ENCODE measurements at places on chromosomes 13 and 19. TPM values are rescaled to one million over a fixed set of nuclear protein-coding genes. Genes with fewer than 3 reads are reported as not detected.

DNA sequence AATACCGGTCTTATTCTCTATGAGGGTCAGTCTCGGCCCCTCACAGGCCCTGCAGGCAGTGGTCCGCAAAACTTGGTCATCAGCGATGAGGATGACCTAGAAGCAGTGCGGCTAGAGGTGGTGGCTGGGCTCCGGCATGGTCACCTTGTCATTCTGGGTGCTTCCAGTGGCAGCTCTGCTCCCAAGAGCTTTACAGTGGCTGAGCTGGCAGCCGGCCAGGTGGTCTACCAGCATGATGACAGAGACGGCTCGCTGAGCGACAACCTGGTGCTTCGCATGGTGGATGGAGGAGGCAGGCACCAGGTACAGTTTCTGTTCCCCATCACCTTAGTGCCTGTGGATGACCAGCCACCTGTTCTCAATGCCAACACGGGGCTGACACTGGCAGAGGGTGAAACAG is 1.8 kb downstream of the FREM2 start:
- no peak overlapping the region for H3K27ac ChIP-seq
- H3K27me3 ChIP-seq = peaks cover 44% of the 10 kb centered on the region
- no peaks in the 10 kb centered on the region for H3K4me1 ChIP-seq

DNA sequence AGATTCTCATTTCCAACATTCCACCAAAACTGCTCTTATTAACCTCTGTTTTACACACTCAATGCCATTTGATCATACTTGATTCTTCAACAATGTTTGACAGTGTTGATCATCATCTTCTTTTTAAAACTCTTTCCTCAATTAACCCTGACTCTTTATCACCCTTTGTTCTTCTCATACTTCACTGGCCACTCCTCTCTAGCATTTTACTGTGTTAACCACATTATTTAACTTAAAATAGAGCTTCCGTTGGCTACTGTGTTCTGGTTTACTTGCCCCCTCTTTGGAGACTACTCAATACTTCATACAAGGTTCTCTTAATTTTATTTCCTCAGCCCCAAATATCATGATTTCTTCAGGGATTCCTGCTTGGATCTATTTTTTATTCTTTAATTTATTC is 121.1 kb upstream of the SPRY2 start:
- H3K27ac ChIP-seq = no peak overlapping the region
- no peaks in the 10 kb centered on the region for H3K27me3 ChIP-seq
- no peaks in the 10 kb centered on the region for H3K4me1 ChIP-seq
- DNase-seq = no peak
- H3K36me3 ChIP-seq = no peaks in the 10 kb centered on the region

- peaks cover 42% of the 10 kb centered on the region for H3K36me3 ChIP-seq
- H3K27me3 ChIP-seq = no peaks in the 10 kb centered on the region
- H3K27ac ChIP-seq = no peak overlapping the region
- peak overlapping the region; percentile 78 for H3K4me3 ChIP-seq
- no peak for DNase-seq
These were observed 941 bp downstream of the DUS3L start for GRCh38 chr19:5789886-5790558.

DNA sequence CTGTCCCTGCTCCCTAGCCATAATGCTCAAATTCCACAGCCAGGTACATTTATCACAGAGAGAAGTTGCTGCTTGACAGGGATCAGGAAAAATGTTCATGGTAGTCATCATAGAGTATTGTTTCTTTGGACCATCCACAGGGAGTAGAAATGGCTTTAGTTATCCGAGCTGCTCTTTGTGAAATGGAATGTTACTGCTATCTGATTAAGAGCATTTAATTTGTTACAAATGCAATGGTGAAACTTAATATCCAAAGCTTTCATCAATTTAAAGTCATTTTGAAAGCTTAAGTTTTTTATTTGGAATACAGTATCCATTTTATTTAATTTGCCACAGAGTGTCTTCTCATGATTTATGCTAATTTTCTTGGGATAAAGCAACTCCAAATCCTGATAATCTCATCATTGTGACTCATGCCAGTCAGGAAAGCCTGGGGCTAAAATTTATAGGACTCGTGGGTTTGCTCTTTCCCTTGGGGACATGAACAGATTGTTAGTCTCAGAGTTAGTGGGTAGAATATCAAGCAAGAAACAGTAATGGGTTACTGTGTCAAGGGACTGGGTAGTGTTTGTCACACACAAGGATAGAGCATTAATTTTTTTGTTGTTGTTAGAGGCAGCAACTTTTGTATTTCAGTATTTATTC is 59.8 kb downstream of the SCEL start:
- no peaks in the 10 kb centered on the region for H3K36me3 ChIP-seq
- no peaks in the 10 kb centered on the region for H3K4me1 ChIP-seq
- no peaks in the 10 kb centered on the region for H3K27me3 ChIP-seq
- no peak overlapping the region for H3K27ac ChIP-seq
- peak; percentile 40 for DNase-seq
- no peak overlapping the region for H3K4me3 ChIP-seq

GRCh38 chr19:52741951-52742485 is 7.2 kb upstream of the ZNF611 start:
- H3K36me3 ChIP-seq = no peaks in the 10 kb centered on the region
- no peak for DNase-seq
- H3K27ac ChIP-seq = no peak overlapping the region
- no peaks in the 10 kb centered on the region for H3K27me3 ChIP-seq
- H3K4me3 ChIP-seq = no peak overlapping the region

DNA sequence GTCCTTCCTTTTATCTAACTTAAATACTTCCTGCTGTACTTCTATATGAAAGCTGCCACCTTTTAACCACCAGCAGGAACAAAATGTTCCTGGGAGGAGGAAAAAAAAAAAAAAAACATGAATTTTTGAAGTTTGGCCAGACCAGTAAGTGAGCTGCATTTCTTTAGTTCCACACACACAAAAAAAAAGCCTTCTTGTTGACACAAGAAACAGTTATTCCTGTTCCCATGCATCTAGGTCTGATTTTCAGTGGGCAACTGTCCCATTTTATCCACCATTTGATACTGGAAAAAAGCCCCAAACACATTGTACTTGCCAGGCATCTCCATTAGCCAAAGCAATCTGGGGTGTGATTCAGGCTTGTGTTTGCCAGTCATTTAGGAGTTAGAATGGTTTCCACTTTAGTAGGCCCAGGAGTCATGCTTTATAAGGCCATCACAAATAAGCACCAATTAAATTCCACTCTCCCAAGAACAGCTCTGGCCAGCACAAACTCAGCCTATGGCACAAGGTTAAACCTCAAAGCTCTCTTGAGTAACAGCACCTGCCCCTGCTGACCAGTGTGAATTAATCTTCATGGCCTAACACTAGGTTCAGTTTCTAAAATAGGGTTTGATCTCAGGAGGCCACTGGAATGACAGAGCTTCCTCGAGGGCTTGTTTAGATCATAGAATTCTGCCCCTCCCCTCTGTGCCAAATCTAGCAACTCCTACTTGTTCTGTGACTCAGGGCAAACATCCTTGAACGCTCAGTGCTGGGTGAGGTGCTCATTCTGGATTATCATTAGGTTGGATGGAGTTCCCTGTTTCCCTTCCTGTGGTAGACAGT is 67.1 kb downstream of the NUFIP1 start:
- H3K4me1 ChIP-seq = peaks cover 27% of the 10 kb centered on the region
- peak; percentile 91 for DNase-seq
- no peaks in the 10 kb centered on the region for H3K36me3 ChIP-seq
- peak overlapping the region; percentile 91 for H3K27ac ChIP-seq
- no peak overlapping the region for H3K4me3 ChIP-seq

DNA sequence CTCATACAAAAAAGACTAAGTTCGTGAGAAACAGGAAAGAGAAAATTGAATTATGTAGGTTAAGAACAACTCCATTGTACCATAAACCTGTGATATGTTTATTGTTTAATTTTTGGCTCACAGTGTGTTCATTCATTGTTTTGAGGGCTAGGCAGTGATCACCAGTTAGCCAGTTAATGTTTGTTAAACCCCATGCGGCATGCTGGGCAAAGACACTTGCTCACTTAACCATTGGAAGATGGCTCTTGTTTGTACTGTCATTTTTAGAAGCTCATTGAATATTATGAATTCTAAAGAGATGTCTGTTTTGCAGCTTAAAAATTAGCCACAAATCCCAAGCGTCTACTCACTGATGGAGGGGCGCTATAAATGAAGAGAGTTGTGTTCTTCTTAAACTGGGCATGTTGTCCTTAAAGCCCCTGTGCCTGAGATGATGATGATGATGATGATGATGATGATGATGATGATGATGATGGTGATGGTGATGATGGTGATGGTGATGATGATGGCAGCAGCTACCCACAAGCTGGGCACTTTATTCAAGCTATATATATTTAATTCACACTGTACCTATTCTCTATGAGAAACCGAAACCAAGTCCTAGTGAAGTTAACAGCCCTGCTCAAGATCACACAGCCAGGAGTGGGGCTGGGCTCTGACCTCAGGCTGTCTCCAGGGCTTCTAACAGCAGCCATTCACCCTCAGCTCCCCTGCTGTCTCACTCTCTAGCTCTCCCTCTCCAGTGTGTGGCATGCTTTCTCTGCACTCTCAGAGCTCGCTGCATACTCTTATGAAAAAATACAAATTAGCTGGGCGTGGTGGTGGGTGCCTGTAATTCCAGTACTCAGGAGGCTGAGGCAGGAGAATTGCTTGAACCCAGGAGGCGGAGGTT is 169.1 kb downstream of the SHISA2 start:
- no peaks in the 10 kb centered on the region for H3K27me3 ChIP-seq
- no peak overlapping the region for H3K4me3 ChIP-seq
- no peak for DNase-seq
- no peaks in the 10 kb centered on the region for H3K36me3 ChIP-seq

- H3K4me1 ChIP-seq = peaks cover 29% of the 10 kb centered on the region
- H3K4me3 ChIP-seq = no peak overlapping the region
- H3K27ac ChIP-seq = no peak overlapping the region
- H3K27me3 ChIP-seq = no peaks in the 10 kb centered on the region
- peaks cover 37% of the 10 kb centered on the region for H3K36me3 ChIP-seq
These were observed 23.0 kb downstream of the RRAS start for GRCh38 chr19:49616945-49617344.

DNA sequence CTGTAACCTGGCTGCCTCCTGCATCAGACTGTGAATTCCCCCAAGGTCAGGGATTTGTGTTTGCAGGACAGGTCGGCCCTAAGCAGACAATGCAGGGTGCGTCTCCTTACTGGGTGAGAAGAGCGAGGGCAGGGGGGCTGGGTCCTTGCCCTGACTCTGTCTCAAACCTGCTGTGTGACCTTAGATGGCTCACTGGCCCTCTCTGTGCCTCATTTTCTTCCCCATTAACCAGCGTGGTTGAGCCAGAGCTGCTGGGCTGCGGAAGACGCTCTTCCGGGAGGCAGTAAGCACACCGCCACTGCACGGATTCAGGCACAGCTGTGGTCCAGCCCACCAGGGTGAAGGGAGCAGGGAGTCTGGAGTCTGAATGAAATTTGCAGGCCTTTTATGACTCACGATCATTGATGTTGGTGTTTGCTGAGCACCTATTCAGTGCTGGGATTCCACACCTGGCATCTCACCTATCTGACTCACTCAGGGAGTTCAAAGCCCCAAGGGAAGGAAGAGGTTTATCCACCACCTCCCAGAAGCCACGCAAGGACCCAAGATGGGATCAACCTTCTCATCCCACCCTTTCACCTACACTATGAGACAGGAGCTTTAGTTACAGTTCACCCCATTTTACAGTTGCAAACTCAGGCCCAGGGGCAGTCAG is 2.5 kb downstream of the AKT1S1 start:
- 0 out of 2 replicates have a peak, but pooled peaks cover 7% of the 10 kb centered on the region for H3K36me3 ChIP-seq
- no peaks in the 10 kb centered on the region for H3K27me3 ChIP-seq
- peaks cover 36% of the 10 kb centered on the region for H3K4me1 ChIP-seq
- H3K27ac ChIP-seq = peak overlapping the region; percentile 91
- peak overlapping the region; percentile 93 for H3K4me3 ChIP-seq

GRCh38 chr13:72125561-72125960 is 258.6 kb upstream of the DACH1 start:
- peaks cover 29% of the 10 kb centered on the region for H3K4me1 ChIP-seq
- peak overlapping the region; percentile 92 for H3K27ac ChIP-seq
- DNase-seq = peak; percentile 66
- no peak overlapping the region for H3K4me3 ChIP-seq
- H3K27me3 ChIP-seq = no peaks in the 10 kb centered on the region

DNA sequence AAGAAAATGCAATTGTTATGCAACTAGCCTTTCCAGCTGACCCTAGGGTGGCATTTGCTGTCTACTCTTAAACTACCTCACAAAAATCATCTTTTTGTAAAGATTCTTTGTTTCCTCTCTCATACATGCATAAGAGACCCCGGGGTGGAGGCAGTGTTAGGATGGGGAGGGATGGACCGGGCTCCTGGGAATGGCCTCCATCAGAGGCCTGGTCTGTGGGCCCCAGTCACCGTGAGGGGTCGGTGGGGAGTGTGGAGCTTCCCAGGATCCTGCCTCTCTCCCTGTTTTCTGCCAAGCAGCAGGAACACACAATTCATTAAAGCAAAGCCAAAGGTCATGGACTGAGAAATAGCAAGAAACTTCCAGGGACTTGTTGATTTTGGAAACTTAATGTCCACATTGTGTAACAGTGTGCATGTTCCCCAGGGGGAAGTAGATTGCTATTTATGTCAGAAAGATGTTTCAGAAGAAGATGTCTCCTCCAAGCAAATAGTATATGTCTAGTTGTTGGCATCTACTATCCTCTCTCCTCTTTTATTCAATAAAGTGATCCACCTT is 241.4 kb downstream of the ENOX1 start:
- peaks cover 22% of the 10 kb centered on the region for H3K4me1 ChIP-seq
- no peaks in the 10 kb centered on the region for H3K27me3 ChIP-seq
- no peak overlapping the region for H3K4me3 ChIP-seq

- no peak overlapping the region for H3K27ac ChIP-seq
- H3K4me3 ChIP-seq = no peak overlapping the region
- H3K4me1 ChIP-seq = peaks cover 31% of the 10 kb centered on the region
- H3K27me3 ChIP-seq = no peaks in the 10 kb centered on the region
- H3K36me3 ChIP-seq = no peaks in the 10 kb centered on the region
These were observed 35.6 kb upstream of the SPATA13 start for GRCh38 chr13:24124789-24125476.

DNA sequence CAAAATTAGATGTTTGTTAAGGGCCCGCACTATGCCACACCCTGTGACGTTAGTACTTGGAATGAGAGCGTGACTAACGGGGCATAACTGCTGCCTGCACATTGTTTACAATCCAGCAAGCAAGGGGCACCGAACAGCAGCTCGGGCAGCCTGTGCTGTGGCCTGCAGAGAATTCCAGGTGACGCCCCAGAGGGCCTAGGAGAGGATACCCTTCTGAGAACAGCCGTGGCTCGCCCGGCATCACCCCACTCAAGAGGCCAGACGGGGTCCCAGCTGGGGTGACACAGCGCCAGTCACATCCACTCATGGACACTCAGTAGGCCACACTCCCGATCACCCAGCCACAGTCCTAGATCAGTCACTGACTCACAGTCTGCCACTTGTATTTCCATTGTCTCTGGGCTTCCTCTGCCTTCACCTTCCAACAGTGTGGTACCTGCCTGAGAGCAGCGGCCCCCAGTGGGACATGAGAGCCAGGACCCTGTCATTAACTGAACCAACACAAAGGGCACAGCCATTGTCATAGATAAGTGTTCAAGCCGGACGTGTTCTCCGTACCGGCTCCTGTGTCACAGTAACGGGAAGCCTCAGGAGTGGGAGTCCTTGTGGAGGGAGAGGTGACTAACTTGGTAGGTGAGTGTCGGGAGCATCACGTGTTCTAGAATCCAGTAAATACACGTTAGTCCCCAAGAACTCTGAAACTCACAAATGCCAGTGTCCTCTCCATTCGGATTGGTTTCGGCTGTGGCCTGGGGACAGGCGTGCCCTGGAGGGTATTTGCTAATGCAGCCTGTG is 7.5 kb downstream of the ZNF331 start:
- peaks cover 44% of the 10 kb centered on the region for H3K4me1 ChIP-seq
- H3K36me3 ChIP-seq = peaks cover 20% of the 10 kb centered on the region
- H3K27me3 ChIP-seq = no peaks in the 10 kb centered on the region
- H3K4me3 ChIP-seq = peak overlapping the region; percentile 26
- peak overlapping the region; percentile 96 for H3K27ac ChIP-seq

The SLC8A2 gene
- total RNA-seq = not detected

The MAST1 gene
- 11.2 TPM for total RNA-seq

The STAP2 gene
- total RNA-seq = 71.1 TPM

The ATP8A2 gene
- 0.04 TPM for total RNA-seq

The SYNGR4 gene
- not detected for total RNA-seq

The CACNA1A gene
- not detected for total RNA-seq

The APOC4 gene
- not detected for total RNA-seq

The CKM gene
- total RNA-seq = not detected

All from PC-3 (cell line).